ENCODE measurements at places on chromosomes 7 and 10.

DNA sequence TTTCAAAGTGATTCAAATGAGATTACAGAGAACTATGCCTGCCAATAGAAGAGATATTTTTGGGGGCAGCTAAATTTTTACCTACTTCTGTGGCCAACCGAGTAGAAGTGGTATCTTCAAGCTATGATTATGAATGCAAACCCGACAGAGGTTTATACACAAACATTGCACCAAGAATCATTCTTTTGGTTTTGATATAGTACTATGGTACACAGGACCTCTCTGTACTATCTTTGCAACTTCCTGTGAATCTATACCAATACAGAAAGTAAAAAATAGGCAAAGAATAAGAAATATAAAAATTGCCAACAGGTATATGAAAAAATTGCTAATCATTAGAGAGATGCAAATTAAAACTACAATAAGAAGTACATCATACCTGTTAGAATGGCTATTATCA, 103.2 kb upstream of the VIPR2 start:
- no peak for DNase-seq

DNA sequence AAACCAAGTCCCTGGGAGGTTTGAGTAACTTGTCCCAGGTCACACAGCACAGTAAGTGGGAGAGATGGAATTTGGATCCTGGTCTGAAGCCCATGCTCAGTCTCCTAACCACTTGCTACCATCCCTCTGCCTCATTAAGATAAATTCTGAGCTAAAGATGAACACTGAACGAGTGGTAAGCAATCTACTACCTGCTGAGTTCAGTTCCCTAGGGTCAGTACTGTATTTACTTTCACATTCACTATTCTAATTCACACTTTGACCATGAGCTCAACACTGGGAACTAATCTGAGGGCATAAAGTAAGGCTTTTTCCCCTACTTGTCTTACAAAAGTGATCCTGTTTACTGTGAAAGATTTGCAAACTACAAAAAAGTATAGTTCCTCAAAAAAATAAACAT, 2.4 kb downstream of the UROS start:
- DNase-seq = no peak

DNA sequence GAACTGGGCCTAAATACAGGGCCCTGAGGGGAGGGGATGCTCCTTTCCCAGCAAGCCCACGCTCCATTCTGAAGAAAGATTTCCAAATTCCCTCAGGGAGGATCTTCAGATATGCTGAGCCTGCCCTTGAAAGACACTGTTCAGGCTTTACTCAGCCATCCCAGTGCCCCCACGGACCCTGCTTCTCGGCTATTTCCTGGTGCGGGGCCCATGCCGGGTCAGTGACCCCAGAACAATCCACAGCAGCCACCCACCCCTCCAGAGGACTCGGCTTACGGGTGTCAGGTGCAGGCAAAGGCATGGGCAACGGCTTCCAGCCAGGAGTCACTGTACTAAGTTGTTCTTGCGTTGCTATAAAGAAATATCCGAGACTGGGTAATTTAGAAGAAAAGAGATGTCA, 137.1 kb downstream of the OAT start:
- DNase-seq = no peak

DNA sequence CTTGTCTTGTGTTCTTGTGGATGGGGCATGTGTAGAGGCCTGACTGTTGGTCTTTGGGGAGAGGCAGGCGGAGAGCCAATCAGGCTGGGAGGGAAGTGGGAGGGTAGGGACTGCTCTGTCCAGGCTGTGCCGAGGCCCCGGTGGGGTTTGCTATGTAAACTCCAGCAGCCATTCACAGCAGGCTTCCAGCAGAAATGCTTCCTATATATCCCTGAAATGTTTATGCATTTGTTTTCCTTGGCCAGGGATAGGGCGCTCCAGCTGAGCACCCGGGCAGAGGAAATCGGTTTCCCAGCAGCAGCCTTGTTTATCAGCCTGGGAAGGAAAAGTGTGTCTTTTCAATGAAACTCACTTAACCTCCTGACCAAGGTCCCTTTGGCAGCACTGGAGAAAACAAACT, 18.3 kb upstream of the AQP1 start:
- no peak for DNase-seq

DNA sequence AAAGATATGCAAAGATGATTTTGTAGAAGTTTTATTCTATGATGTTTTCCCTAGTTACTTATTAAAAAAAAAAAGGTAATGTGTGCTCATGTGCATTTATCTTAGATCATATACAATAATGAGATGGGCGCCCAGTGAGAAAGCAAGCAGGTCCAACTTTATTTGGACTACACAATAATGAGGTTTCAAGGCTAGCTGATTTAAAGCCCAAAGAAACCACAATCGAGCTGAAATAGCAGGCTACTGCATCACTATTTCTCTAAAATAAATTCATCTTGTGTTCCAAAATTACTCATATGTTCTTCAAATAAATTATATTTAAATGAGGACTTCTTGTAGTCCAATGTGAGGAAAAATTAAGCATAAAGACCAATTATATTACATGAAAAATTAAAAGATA, 110.1 kb downstream of the JMJD1C start:
- DNase-seq = no peak

GRCh38 chr10:129518793-129519192, 51.8 kb downstream of the MGMT start:
- no peak for DNase-seq

DNA sequence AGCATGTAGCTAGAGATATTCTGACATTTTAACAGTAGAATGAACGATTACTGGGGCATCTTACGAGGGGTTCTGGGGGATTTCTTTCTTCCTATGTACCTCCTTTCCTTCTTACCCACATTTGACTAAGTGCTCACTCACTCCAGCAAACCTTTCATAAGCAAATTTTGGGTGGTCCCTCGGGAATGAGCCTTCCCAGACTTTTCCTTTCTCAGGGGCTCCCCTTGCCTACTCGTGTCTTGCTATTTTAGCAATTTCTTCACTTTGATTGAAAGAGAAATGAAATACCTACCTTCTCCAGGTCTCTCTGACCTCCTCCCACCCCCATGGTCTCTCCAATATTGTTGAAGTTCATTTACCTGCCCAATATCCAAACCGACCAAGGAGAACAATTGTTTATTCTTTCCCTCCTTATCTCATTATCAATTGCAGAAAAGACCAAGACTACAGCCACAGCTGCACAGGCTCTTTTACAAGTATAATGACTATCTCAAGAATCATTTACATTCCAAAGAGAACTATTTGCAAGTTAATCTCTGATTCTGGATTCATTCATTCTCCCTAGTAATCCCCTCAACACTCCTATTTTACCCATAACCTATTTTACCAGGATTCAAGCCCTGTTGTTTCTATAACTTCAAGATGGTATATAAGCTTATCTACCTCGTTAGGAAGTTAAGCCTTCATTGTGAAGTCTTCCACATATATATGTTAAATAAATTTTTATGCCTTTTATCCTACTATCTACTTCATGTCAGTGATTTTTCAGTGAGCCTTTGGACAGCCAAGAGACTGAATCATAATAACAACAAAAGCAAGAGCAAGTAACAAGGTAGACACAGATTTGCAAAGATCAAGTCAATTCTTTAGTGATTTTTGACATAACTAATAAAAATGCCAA, 480.6 kb downstream of the IPMK start:
- no peak for DNase-seq

GRCh38 chr10:3014968-3015367, 52.4 kb upstream of the PFKP start:
- DNase-seq = no peak

GRCh38 chr7:38870147-38870546, 38.8 kb downstream of the VPS41 start:
- DNase-seq = no peak

- no peak for DNase-seq
These were observed 572.6 kb downstream of the PTPRN2 start for GRCh38 chr7:158014976-158015375.

DNA sequence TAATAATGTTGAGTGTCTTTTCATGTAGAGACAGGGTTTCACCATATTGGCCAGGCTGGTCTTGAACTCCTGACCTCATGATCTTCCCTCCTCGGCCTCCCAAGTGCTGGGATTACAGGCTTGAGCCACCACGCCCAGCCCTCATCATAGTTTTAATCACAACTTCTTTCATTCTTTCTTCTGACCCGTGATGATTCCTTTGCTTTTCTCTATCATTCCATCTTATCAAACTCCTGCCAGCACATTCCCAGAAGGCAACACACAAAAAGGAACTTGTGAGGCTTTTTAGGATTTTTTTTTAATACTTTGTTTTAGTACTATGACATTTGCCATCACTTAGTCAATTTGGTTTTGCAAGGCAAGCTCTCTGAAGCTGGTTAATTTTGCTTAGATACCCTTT, 77.5 kb upstream of the MEOX2 start:
- no peak for DNase-seq

- no peak for DNase-seq
These were observed 97.0 kb upstream of the DDC start for GRCh38 chr7:50662041-50662694.

- DNase-seq = no peak
These were observed 81.3 kb downstream of the FOXL3 start for GRCh38 chr7:371119-371778.

- no peak for DNase-seq
These were observed 23.9 kb upstream of the AP5Z1 start for GRCh38 chr7:4751398-4751947.

GRCh38 chr7:8135417-8135816, 126.5 kb downstream of the ICA1 start:
- no peak for DNase-seq

DNA sequence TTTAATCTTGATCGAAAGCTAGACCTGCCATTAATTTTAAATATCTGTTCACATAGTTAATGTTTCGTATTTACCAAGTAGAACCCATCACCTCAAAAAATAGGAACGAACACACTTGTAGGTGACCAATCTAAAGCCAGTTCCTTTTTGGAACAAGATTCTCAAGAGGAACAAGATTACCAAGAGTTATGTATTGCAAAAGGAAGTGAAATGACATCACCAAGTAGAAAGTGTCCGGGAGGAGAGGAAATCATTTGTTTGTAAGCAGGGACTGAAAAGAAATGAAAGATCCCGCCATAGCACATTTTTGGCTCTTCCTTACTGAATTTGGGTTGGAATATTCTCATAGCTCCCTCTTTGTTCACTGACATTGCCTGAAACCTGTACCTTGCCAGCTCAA, 1200.5 kb downstream of the SORCS1 start:
- DNase-seq = no peak

DNA sequence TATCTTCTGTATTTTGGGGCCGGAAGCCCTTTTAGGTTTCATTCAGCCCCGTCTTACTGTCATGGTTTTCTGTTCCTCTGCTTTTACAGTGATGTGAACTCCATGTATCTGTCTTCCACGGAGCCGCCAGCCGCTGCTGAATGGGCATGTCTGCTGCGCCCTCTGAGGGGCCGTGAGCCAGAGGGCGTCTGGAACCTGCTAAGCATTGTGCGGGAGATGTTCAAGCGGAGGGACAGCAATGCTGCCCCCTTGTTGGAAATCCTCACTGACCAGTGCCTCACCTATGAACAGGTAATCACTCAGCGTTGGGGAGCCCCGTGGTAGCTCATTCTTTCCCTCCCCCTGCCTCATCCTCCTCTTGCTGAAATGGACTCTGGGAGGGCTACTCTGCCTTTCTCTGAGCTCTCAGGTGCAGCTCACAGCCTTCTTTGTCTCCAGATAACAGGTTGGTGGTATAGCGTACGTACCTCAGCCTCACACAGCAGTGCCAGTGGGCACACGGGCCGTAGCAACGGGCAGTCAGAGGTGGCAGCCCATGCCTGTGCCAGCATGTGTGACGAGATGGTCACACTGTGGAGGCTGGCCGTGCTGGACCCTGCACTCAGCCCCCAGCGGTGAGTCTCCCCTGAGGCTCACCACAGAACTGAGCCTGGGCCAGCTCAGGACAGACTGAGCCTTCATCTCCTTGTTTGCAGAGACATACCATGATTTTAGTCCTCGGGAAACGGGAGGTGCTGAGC, 5.7 kb downstream of the ZSWIM8 start:
- no peak for DNase-seq

- peak; percentile 34 for DNase-seq
These were observed 20.9 kb upstream of the KLF6 start for GRCh38 chr10:3805791-3806461.

DNA sequence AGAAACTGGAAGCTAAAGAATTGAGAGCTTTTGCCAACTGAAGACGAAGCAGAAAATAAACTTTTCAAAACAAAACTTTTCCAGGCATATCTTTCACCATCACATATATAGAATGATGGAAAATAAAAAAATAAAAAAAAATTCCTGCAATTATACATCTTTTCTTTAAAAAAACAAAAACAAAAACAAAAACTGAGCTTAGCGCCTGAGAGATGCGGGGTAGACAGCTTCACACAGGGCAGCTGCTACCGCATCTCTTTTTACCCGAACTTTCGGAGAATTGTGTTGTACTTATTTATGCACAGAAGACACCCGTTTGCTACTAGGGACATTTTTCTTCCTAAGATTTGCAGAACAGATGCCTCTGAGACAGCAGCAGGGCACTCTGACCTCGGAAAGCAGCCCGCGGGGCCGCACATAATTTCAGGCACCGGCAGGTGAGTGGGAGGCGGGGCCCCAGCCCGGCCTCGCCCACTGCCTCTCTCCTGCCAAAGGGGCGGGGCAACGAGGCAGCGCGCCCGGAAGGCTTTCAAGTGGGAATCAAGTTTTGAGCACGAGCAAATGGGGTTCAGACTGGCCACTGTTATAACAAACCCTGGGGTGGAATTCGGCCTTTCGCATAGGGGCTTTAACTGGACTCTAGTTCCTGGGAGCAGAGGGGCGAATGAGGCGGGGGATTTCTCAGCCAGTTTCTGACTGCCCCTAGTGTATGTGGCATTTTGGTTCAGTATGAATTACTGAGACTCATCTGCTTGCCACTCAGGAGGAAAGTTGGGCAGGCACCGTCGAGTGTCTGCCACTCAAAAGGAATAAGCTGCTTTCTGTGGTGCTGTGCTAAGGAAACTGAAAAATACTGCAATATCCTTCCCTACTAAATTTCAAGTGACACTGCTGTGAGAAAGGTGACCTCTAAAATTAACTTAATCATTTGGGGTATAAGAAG, 18.5 kb upstream of the FAM133B start:
- no peak for DNase-seq

DNA sequence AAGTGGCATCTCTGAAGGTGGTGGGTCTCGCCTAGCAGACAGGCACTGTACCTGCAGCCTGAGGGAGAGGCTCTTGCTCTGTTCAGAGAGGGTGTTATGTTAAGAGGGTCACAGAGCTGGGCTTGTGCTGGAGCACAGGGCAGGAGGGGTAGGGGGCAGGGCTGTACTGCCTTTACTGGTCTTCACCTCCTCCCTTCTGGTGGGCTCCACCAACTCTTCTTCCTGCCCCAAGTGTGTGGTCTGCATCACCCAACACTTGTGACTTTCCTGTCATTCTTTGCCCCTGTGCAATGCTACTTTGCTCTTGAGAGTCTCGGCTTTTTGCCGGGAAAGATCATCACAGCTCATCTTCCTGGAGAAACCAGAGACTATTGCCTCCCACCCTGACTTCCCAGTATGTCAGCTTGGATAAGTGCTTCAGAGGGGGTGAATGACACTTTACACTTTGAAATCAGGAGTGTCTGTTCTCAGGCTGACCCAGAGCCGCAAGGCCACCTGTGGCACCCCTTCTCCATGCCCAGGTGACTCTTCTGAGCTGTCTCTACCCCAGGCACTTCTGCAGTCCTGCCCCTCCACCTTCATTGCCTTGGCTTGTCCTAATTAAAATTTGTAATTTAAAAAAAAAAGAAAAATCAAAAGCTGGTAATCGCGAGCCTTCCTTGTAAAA, 38.4 kb upstream of the IKZF1 start:
- DNase-seq = no peak
